ENCODE measurements at places on chromosomes 13 and 19. TPM values are rescaled to one million over a fixed set of nuclear protein-coding genes. Genes with fewer than 3 reads are reported as not detected.

PALM gene
- total RNA-seq, result 0.84 TPM

SHC2 gene
- total RNA-seq, result not detected

NLRP9 gene
- not detected for total RNA-seq

LRRC8E gene
- total RNA-seq, result not detected

NAPSA gene
- 41.0 TPM for total RNA-seq

KLK4 gene
- not detected for total RNA-seq

ZNF536 gene
- not detected for total RNA-seq
